Tracheal epithelial cell (primary cell): ENCODE measurements at places on chromosomes 4 and X. TPM values are rescaled to one million over a fixed set of nuclear protein-coding genes. Genes with fewer than 3 reads are reported as not detected.

TSR2 gene
- 5.8 and 6.0 TPM in 2 replicates for total RNA-seq

LAMP2 gene
- 151 and 178 TPM in 2 replicates for total RNA-seq

FOXR2 gene
- total RNA-seq = not detected in 2 replicates

SAGE1 gene
- total RNA-seq = not detected in 2 replicates

MAML3 gene
- total RNA-seq = 0.48 and 1.9 TPM in 2 replicates

PRSS12 gene
- total RNA-seq = 11.8 and 24.1 TPM in 2 replicates

MMAA gene
- 1.5 and 2.4 TPM in 2 replicates for total RNA-seq

TCP11X2 gene
- total RNA-seq = not detected in 2 replicates

PDE5A gene
- total RNA-seq = 4.3 and 5.3 TPM in 2 replicates

MAGEB16 gene
- total RNA-seq = not detected in 2 replicates

USP46 gene
- 11.1 and 18.1 TPM in 2 replicates for total RNA-seq

CFI gene
- total RNA-seq = 1.1 and 2.9 TPM in 2 replicates

LAGE3 gene
- 16.8 and 34.5 TPM in 2 replicates for total RNA-seq

MAGEA4 gene
- total RNA-seq = not detected in 2 replicates

HAND2 gene
- not detected in 2 replicates for total RNA-seq

AWAT2 gene
- total RNA-seq = not detected in 2 replicates

MSL3 gene
- 16.9 and 17.5 TPM in 2 replicates for total RNA-seq

CPE gene
- 36.4 and 65.2 TPM in 2 replicates for total RNA-seq

SLITRK4 gene
- total RNA-seq = 5.3 TPM in 1 of 2 replicates, not detected in the other

GPRASP2 gene
- total RNA-seq = 7.2 and 8.0 TPM in 2 replicates

NKX3-2 gene
- under 0.01 TPM in 1 of 2 replicates, not detected in the other for total RNA-seq

DOK7 gene
- 5.5 and 7.2 TPM in 2 replicates for total RNA-seq

RIPPLY1 gene
- not detected in 2 replicates for total RNA-seq

TRIM60 gene
- not detected in 2 replicates for total RNA-seq

ING2 gene
- total RNA-seq = 8.4 and 10.0 TPM in 2 replicates

SLC6A14 gene
- total RNA-seq = 6.7 and 16.0 TPM in 2 replicates

SSX1 gene
- not detected in 2 replicates for total RNA-seq

MAGIX gene
- total RNA-seq = 3.0 and 4.1 TPM in 2 replicates

HELT gene
- not detected in 2 replicates for total RNA-seq

CNKSR2 gene
- 0.24 and 0.43 TPM in 2 replicates for total RNA-seq

TEX13B gene
- not detected in 2 replicates for total RNA-seq

BCLAF3 gene
- total RNA-seq = 3.6 and 4.1 TPM in 2 replicates

CYBB gene
- under 0.01 TPM in 1 of 2 replicates, not detected in the other for total RNA-seq

GABRQ gene
- total RNA-seq = not detected in 2 replicates

GNPDA2 gene
- total RNA-seq = 9.6 and 11.1 TPM in 2 replicates

HADH gene
- total RNA-seq = 15.6 and 22.4 TPM in 2 replicates

CT45A7 gene
- not detected in 2 replicates for total RNA-seq

HERC5 gene
- total RNA-seq = 2.2 TPM in 1 of 2 replicates, not detected in the other

GRPR gene
- total RNA-seq = not detected in 2 replicates

SH3TC1 gene
- 55.2 and 65.4 TPM in 2 replicates for total RNA-seq

BANK1 gene
- 0.43 and 0.72 TPM in 2 replicates for total RNA-seq

BEND2 gene
- total RNA-seq = not detected in 2 replicates

C4orf51 gene
- total RNA-seq = not detected in 2 replicates

MBTPS2 gene
- total RNA-seq = 4.6 and 8.3 TPM in 2 replicates

H2BW2 gene
- total RNA-seq = not detected in 2 replicates

FABP2 gene
- not detected in 2 replicates for total RNA-seq

HSFX4 gene
- total RNA-seq = not detected in 2 replicates

RPS6KA6 gene
- total RNA-seq = 2.2 and 3.2 TPM in 2 replicates

CD40LG gene
- total RNA-seq = not detected in 2 replicates

KLHL34 gene
- total RNA-seq = 0.21 TPM in 1 of 2 replicates, not detected in the other

CTAG2 gene
- total RNA-seq = not detected in 2 replicates

CCDC149 gene
- total RNA-seq = 1.9 and 2.7 TPM in 2 replicates

CDX4 gene
- not detected in 2 replicates for total RNA-seq

PAGE4 gene
- not detected in 2 replicates for total RNA-seq
